ENCODE measurements at places on chromosomes 3 and 15. TPM values are rescaled to one million over a fixed set of nuclear protein-coding genes. Genes with fewer than 3 reads are reported as not detected.

GRCh38 chr3:122324871-122325323 lies at the start of gene CSTA:
TSS of gene CSTA (plus strand) at chr3:122325248. CDS start at chr3:122325293, 45 bp downstream.
- no peaks in the 10 kb centered on the region for H3K27me3 ChIP-seq
- peak within 1 kb of the TSS; percentile 42 for H3K27ac ChIP-seq
- DNase-seq, result no peak
- no peak within 1 kb of the TSS for H3K4me3 ChIP-seq

- DNase-seq, result no peak
- no peaks in the 10 kb centered on the region for H3K4me1 ChIP-seq
- H3K27ac ChIP-seq, result no peak overlapping the region
- H3K27me3 ChIP-seq, result no peaks in the 10 kb centered on the region
Measured at GRCh38 chr15:63077952-63078351, 35.4 kb downstream of the TPM1 start.

DNA sequence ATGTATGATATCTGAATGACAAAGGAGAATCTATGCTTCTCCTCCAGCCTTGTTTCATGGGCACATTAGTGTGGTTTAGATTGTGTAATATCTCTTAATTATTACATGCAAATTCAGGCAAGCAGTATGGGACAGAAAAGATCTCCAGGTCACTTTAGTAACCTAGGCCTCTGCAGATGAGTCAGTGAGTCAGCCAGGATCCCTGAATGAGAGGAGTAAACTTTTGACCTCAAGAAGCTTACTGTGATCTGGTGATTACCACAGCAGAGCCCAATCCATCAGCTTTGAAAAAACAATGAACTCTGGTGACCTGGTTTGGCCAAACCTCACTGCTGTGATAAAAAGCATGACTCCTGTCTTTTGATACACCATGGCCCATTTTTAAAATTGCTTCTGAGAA lies 107.8 kb downstream of the LRRN1 start:
- H3K27ac ChIP-seq, result no peak overlapping the region
- no peaks in the 10 kb centered on the region for H3K4me1 ChIP-seq
- no peaks in the 10 kb centered on the region for H3K36me3 ChIP-seq

- no peaks in the 10 kb centered on the region for H3K36me3 ChIP-seq
- DNase-seq, result no peak
- H3K4me1 ChIP-seq, result no peaks in the 10 kb centered on the region
- H3K4me3 ChIP-seq, result no peak overlapping the region
Measured at GRCh38 chr3:112321867-112322652, 10.9 kb upstream of the CD200 start.

- no peak for DNase-seq
- no peak overlapping the region for H3K27ac ChIP-seq
- no peaks in the 10 kb centered on the region for H3K36me3 ChIP-seq
- H3K27me3 ChIP-seq, result no peaks in the 10 kb centered on the region
- H3K4me3 ChIP-seq, result no peak overlapping the region
Measured at GRCh38 chr3:145678401-145678800, 482.6 kb downstream of the PLOD2 start.

DNA sequence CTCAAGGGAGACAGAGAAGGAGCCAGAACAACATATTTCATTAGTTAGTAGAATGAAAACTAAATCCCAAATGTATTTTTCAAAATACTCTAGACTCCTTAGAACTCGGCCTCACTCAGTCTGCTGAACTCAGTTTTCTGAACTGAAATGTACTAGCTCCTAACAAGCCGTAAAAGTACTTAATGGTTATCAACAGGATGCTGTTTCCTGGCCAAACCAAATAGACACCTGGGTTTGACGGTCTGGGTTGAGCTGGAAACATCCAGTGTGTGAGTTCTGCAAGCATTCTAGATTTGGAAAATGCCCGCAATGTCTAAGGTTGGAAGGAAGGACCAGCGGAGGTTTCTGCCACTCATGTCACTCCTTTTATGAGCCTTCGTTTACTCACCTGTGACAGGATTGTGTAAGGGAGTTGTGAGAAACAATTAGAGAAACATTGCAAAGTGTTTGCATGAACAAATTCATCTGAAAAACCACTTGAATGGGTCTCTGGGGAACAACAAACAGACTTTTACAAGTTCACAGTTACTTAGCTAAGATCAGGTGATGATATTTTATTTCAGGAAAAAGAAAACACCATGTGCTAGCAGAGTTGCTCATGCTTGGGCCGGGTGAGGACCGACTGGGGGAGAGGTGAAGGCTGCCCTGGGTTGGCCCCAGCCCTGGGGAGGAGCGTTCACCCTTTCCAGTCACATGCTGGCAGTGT lies 151.0 kb downstream of the ALDH1A2 start:
- H3K36me3 ChIP-seq, result no peaks in the 10 kb centered on the region
- H3K4me1 ChIP-seq, result no peaks in the 10 kb centered on the region
- no peak for DNase-seq
- no peak overlapping the region for H3K4me3 ChIP-seq

GRCh38 chr3:187830181-187830580 lies 84.9 kb upstream of the BCL6 start:
- H3K36me3 ChIP-seq, result no peaks in the 10 kb centered on the region
- DNase-seq, result no peak
- no peaks in the 10 kb centered on the region for H3K27me3 ChIP-seq
- no peak overlapping the region for H3K4me3 ChIP-seq
- no peak overlapping the region for H3K27ac ChIP-seq

The SLCO2A1 gene
- total RNA-seq, result 1.5 TPM

The MINAR1 gene
- total RNA-seq, result 0.38 TPM

The IGSF11 gene
- 0.42 TPM for total RNA-seq

The PLA2G4E gene
- total RNA-seq, result 0.05 TPM

The SLC28A1 gene
- 0.05 TPM for total RNA-seq

Data from thymus (tissue), 14 donors.